ENCODE measurements at places on chromosomes 16 and 17.

- no peak for DNase-seq
These were observed 39.7 kb upstream of the MEAK7 start for GRCh38 chr16:84544031-84544773.

- DNase-seq, result no peak
These were observed 29.6 kb downstream of the NGFR start for GRCh38 chr17:49524473-49525359.

GRCh38 chr16:65947951-65948350, 418.5 kb upstream of the CDH5 start:
- DNase-seq, result no peak

GRCh38 chr17:35185849-35186248, 8.3 kb downstream of the SLC35G3 start:
- no peak for DNase-seq

DNA sequence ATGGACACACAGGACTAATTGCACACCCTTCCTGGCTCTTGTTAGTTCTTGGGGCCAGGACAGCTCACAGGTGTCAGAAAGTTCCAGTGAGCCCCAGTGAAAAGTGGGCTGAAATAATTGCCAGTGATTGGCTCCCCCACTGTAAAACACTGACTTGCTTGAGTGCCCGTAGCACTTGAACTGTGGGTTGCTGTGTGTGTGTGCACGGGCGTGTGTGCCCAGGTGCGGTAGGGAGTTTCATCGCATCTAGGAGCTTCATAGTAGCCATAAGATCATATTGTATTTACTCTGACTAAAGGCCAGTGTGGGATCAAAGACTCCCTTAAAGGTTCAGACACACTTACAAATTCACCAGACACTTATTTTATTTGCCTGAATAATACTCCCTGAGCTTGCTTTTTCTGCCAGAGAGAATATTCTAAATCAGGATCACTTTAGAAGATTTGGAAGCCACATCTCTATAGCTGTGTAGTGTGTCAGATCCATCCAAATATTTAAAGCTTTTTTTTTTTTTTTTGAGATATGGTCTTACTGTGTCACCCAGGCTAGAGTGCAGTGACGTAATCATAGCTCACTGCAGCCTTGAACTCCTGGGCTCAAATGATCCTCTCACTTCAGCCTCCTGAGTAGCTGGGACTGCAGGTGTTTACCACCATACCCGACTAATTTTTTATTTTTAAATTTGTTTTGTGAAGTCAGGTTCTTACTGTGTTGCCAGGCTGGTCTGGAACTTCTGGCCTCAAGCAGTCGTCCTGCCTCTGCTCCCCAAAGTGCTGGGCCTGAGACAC, 11.4 kb downstream of the UNK start:
- no peak for DNase-seq

DNA sequence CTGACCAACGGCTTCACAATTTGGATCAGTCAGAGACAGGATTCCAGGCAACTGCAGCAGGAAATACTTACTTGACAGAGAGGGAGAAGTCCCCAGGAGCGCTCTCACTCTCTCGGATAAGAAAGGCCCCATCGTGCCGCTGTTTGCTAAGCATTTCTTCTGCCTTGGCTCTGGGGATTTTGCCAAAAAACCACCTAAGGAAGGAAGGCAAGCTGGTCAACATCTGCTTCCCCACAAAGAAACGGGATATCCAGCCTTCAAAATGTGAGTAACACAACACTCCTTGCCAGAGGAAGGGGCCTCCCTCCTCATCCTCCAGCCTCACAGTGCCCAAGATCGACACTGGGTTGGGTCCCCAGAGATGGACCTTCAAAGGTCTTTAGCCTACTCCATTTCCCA, 36.6 kb upstream of the SLC25A19 start:
- DNase-seq, result no peak

DNA sequence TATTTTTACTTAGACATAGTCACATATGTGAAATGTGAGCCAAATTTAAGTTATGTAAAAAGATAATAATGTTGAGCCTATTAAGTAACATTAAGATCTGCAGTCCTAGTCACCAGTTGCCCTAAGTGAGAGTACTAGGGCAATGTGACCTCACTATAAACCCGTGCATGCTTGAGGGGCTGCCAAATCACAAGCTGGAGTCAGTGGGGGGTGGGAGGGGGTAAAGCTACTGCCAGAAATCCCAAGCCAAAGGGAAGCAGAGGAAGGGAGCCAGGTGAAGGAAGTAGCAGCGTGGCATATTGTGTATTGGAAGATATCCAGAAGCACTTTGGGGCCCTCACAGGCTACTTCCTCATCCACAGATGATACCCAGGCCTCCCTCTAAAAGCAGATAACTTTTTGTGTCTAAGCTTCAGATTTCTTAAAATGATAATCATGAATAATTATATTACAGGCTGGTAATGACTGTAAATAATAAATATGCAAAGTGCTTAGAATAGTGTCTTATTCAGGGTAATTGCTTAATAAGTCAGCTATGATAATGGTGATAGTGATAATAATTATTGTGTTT, 134.1 kb downstream of the CA10 start:
- DNase-seq, result no peak

GRCh38 chr17:45398800-45399199, 33.9 kb downstream of the ARHGAP27 start:
- no peak for DNase-seq

DNA sequence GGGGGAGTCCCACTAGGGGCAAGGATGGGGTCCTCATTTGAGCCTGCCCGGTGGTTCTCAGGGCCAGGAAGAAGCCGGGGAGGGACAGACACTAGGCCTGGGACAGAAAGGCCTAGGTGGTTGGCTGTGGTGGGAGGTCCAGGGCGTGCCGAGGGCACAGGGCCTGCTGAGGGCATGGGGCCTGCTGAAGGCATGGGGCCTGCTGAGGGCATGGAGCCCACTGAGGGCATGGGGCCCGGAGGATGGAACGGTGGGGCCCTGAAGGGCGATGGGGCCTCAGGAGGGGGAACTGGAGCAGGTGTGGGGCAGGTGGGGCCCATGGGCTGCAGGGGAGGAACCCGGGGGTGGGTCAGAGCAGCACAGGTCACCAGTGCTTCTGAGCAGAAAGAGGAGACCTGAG, 31.2 kb downstream of the PELP1 start:
- no peak for DNase-seq

DNA sequence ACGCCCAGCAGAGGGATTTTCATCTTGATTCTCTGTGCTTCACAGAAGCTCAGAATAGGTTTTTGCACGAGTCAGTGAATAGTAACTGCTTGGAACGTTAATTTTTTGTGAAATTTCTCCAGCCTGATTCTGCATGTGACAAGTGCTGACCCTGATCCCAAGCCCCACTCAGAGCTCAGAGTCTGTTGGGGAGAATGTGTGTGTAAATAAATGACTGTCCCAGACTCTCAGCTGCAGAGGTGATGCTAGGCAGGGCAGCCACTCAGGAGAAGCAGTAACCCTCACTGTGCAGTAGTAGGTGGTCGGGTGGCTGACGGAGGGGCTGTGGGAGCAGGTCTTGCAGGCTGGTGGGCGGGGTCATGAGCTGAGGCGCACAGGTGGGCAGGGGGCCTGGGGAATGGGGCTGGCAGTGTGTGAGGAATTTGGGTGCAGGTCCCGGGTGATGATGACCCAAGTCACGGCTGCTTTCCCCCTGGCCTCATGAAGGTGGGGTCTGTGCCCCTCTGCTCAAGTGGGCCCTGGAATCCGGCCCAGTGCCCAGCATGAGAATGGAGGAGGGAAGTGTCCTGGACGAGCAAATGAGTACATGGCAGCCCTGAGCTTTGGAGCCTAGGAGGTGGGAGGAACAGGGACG, 16.3 kb upstream of the FOXK2 start:
- DNase-seq, result no peak

- no peak for DNase-seq
These were observed 6.1 kb upstream of the MYH3 start for GRCh38 chr17:10663231-10663630.

DNA sequence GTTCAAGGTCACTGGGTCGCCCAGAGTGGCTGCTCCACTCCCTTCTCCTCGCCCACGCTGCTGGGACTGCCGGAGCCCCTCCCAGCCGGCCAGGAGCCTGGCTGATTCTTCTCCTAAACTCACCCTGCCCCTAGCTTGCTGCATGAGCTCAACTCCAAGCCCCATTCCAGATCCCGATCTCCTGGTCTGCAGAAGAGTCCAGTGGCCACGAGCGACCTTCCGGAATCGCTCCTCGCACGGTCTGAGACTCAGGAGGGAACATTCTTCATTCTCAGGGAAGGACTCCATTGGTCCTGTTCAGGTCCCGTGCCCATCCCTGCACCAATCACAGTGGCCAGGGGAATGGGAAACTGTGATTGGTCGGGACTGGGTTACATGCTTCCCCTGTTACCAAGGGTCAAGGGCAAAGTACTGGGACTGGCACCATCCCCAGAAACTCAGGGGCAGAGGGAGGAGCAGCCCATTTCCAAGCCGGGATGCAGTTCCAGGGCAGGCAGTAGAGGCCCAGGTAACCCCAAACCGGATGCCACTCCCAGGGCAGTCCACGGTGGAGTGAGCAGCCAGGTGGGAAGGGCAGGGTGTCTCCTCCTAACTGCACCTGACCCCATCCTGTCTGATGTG, 24.5 kb upstream of the CIBAR2 start:
- DNase-seq, result no peak

DNA sequence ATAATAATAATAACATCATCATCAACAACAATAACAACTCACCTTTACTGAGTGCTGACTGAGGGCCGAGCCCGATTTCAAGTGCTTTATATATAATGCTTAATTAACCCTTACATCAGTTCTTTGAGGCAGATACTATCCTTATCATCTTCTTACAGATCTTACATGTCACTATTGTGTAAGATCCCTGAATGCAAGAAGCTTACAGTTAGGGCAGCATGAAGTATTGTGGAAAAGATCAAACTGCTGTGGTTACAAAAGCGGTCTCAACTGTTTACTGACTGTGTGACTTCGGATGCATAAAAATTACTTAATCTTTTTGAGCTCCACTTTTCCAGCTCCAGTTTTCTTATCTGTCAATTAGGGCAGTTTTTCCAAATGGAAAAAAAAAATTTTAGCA, 3.3 kb downstream of the VAT1 start:
- DNase-seq, result no peak

All from activated T-helper 1 cell treated with anti-CD3 and anti-CD28 coated beads, Interleukin-2, amount 50 U/mL, for 16 hours (primary cell).